Activated T-helper 2 cell treated with anti-CD3 and anti-CD28 coated beads, Interferon-gamma antibody, Interleukin-2, Interleukin-4, amounts not matched to agents 10 μg/mL and 5 μg/mL and 100 μg/mL, durations not matched to agents 14 hours and 24 hours and 36 hours (primary cell): ENCODE measurements at places on chromosomes 3 and 15. TPM values are rescaled to one million over a fixed set of nuclear protein-coding genes. Genes with fewer than 3 reads are reported as not detected.

ATP13A5 gene
- total RNA-seq, result not detected in 2 replicates

- no peak for DNase-seq
- H3K27ac ChIP-seq, result no peak overlapping the region
- H3K36me3 ChIP-seq, result no peaks in the 10 kb centered on the region
- no peaks in the 10 kb centered on the region for H3K4me1 ChIP-seq
Observed at GRCh38 chr3:169034401-169034800, 629.1 kb downstream of the MECOM start.

DNA sequence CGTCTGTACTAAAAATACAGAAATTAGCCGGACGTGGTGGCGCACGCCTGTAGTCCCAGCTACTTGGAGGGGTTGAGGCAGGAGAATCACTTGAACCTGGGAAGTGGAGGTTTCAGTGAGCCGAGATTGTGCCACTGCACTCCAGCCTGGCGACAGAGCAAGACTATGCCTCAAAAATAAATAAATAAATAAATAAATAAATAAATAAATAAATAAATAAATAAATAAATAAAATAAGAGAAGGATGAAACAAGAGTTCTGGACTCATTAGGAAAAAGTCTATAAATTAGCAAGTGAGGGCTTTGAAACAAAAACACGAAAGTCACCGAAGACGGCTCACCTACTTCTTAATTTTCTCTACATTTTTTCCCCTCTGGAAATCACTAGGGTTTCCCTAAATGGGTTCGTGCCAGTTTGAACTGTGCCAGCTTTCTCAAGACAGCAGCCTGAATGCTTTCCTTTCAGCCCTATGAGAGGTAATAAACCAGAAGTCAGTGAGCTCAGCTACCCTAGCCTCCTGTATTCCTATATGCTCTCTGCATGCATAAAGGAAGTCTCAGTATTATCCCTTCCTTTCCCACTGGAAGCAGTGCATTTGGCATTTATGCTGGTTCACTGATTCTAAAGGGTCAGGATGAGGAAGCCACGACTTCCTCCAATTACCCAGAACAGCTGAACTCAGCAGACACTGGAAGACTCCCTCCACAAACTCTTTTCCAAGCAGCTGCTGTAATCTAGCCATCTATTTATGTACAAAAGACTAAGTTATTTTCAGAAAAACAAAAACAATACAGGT lies 266.9 kb downstream of the ZBBX start:
- no peak for DNase-seq
- no peaks in the 10 kb centered on the region for H3K27me3 ChIP-seq
- H3K4me3 ChIP-seq, result no peak overlapping the region
- no peaks in the 10 kb centered on the region for H3K36me3 ChIP-seq
- H3K27ac ChIP-seq, result no peak overlapping the region
- H3K4me1 ChIP-seq, result no peaks in the 10 kb centered on the region

GRCh38 chr3:56251343-56251945 lies 216.8 kb downstream of the ERC2 start:
- H3K4me1 ChIP-seq, result no peaks in the 10 kb centered on the region
- no peaks in the 10 kb centered on the region for H3K36me3 ChIP-seq
- H3K4me3 ChIP-seq, result no peak overlapping the region
- DNase-seq, result no peak

- no peaks in the 10 kb centered on the region for H3K27me3 ChIP-seq
- H3K4me1 ChIP-seq, result peaks cover 5% of the 10 kb centered on the region
Observed at GRCh38 chr15:32641517-32642059, at the start of gene SCG5. SCG5 (plus strand) TSS chr15:32641710; CDS start chr15:32643593, 1,883 bp downstream.
